T-helper 2 cell (primary cell): ENCODE measurements at places on chromosomes 2 and 18.
A peak's percentile ranks its signal among the peaks of the same experiment; 100 is the strongest.

DNA sequence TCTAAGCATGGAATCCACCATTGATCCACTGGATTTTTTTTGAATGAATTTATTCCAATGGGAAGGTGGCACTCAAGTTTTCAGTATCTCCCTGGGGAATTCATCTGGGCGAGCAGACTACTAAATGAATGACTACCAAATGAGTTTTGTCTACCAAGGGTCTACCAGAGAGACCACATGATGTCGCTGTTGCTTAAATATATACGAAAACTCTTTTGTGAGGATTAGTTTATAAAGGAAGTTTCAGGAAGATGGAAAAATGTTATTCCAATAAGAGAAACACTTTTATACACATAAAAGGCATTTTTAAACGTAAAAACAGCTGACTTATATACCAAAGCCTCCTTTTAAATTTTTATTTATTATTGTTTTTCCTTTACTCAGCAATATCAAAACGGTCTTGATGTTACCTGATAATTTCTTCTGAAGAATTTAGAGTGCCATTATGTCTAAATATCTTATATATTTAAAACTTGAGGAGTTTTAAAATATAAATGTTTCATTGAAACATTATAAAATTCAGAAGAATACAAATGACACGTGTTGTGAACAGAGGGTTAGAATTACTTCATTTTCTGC, 139.7 kb downstream of the HRH4 start:
- peak; percentile 26 for DNase-seq

DNA sequence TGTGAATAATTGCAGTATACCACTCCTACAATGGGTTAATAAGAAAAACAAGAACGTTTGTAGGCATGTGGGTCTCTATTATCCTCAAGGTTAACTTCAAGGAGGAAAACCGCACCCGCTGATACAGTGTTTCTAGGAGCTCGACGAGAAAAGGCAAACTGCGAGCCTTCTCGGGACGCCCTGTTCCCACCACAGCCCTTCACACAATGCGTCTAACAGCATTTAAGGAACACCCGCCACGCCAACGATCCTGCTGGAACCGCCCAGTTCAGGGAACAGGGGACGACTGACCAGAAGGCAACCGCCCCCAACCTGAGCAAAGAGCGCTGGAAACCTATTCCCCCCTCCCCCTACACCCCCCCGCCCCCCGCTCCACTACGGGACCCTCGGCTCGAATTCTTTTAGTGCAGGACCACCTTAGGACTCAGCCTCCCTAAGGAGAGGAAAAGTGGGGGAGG, 710 bp upstream of the TMSB10 start:
- no peak for DNase-seq

DNA sequence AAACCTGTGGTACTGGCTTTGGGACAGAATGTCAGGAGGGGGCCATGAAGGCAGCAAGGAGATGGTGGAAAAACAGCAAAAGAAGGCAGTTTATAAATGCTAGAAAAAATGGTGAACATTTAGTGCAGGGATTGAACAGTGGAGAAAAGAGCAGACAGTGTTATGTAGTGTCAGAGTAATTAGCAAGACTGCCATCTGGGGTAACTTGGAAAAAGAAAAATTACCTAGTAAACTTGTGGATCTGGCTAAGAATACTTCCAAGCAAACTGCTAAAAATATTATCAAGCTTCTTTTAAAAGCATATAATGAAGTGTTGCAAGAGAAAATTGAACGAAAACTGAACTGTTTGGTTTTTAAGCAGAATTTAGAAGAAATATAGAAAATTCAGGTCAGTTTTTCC, 267.8 kb downstream of the INSIG2 start:
- no peak for DNase-seq

- DNase-seq: no peak
Measured at GRCh38 chr2:176633754-176634153, 364.5 kb downstream of the MTX2 start.

GRCh38 chr2:237782181-237782580, 16.4 kb upstream of the RBM44 start:
- no peak for DNase-seq

GRCh38 chr2:128774320-128775216, 455.9 kb upstream of the HS6ST1 start:
- no peak for DNase-seq

DNA sequence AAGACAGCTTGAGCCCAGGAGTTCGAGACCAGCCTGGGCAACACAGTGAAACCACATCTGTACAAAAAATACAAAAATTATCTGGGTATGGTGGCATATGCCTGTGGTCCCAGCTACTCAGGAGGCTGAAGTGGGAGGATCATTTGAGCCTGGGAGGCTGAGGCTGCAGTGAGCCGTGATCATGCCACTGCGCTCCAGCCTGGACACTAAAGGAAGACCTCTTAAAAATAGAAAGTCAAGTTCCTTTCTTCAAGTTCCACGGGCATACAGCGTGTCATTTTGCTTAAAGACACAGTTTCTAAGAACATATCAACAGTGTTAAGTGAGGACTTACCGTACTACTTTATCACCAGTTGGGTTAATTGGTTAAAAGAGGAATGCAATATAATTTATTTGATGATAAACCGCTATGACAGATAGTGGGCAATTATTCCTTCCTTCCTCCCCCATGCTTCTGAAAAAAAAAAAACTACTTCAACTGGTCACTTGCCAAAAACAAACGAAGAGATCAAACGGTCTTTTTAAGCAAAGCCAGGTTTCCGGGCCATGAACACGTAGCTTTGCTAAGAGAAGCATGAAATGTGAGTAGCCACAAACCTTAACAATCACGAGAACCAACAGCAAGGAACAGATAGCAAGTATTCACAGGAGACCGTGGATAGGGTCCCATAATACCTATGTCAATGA, 21.4 kb downstream of the AP1S3 start:
- DNase-seq: no peak

- no peak for DNase-seq
Measured at GRCh38 chr2:10444463-10444862, 3.7 kb downstream of the ODC1 start.

DNA sequence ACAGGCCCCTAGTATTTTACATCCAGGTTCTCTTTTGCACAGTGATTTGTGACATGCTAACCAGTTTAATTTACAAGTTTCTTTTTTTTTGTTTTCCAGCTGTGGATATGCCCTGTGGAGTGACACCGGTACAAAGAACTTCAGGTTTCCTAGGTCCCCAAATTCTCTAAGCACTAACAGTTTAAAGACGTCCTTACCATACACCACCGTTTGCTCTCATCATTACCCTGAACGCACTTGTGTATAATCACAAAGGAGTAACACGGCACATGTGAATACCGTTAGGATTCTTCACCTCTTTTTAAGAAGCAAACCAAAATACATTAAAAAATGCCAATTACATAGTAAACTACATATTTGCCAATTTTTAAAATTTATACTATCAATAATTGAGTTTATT, 853 bp downstream of the LANCL1 start:
- no peak for DNase-seq

- DNase-seq: no peak
Measured at GRCh38 chr2:174967086-174967485, 38.1 kb downstream of the CHN1 start.

DNA sequence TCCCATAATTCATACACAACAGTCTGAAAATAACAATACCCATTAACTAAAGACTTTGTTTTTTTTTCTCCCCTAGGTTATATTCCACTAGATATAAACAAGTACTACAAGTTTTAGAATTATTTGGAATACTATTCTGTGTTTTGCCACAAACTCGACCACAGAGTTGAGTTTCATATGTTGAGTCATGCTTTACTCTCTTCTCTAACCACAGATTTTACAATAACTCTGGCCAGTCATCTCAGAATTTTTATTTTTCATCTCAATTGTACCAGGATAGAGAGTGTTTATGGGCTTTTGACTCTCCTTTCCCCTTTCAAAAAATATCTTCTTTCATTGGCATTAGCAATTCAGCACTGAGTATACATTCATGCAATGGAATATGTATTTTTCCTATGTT, 348.7 kb upstream of the GALNT5 start:
- DNase-seq: peak; percentile 61

- DNase-seq: no peak
Measured at GRCh38 chr2:795531-796041, 118.4 kb upstream of the TMEM18 start.

- DNase-seq: peak; percentile 59
Measured at GRCh38 chr2:26088038-26088643, 54.3 kb downstream of the RAB10 start.
